ENCODE measurements at places on chromosomes 12 and 14.

DNA sequence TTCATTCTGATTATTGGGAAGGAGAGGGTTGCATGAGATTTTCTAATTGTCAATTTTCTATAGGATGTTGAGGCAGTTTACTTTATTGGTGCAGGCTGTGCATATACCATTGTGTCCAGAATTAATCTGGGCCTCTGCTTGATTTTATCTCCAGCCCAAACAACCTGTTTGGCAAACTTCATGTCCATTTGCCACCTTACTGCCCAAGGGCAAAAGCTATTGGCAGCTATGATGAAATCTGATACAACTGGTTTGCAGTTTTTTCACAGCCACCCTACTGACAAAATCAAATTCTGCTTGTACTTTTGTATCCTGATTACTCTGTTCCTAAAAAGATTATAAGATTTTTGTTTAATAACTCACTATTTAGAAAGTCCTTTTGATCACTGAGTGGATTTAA, 789.2 kb upstream of the FBXO33 start:
- DNase-seq = no peak

DNA sequence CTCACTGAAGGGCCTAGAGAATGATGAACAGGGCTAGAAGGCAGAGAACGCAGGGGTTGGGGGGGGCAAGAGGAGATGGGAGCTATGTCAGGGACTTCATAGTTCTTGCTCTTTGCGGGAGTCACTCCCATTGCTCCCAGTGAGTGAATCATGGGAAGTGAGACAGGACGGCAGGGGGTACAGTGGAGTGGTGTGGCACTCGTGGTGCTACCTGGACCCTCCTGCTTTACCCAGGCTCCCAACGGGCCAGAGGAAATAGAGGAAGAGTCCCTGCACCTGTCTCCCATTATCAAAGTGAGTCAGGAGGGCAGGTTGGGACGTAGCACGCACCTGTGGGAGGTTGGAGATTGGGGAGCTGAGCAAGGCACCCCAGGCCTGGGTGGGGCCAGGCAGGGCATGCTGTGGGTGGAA, 1.3 kb upstream of the KRT8 start:
- DNase-seq = no peak

GRCh38 chr12:117819160-117819559, 149.6 kb downstream of the KSR2 start:
- DNase-seq = no peak

- DNase-seq = no peak
Measured at GRCh38 chr14:64518229-64518628, 13.7 kb downstream of the ZBTB1 start.

DNA sequence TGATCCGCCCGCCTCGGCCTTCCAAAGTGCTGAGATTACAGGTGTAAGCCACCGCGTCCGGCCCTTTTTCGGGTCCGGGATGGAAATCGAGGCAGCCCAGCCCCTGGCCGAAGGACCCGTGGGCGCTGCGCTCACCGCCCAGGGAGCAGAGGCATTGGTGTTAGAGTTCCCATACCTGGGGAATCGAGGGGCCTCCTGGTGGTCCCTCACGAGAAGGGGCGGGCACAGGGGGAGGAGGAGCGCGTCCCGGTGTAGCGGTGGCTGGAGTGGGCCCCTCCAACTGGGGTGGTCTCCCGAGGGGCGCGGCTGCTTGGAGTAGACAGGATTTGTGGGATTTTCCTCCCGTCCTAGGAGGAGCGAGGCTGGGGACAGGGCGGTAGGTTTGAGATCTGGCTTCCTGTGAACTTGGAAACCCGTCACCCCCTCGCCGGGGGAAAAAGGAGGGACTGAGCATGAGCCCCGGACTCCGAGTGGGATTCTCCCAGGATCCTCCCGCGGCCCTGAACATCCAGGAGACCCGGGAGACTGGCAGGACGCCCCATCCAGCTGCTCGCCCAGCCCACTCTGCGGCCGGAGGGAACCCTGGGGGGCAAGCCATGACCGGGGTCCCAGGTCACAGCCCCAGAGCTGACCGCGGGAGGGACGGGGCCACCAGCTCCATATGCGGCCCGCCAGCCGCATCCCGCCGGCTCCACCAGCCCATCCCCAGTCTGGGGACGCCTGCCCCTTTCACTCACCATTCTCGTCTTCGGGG, 70.9 kb downstream of the ASCL4 start:
- DNase-seq = no peak
